AG08395 (cell line): ENCODE measurements at places on chromosomes 7 and 10.

DNA sequence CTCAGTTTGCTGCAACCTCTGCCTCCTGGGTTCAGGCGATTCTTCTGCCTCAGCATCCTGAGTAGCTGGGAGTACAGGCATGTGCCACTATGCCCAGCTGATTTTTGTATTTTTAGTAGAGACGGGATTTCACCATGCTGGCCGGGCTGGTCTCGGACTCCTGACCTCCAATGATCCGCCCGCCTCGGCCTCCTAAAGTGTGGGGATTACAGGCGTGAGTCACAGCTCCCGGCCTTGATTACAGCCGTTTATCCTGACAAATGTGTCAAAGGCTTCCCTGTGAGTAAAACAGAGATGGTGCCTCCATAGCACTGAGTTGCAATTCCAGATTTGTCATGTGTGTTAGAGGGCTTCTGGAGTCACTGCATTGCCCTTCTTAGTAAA is 273.7 kb downstream of the CCDC3 start:
- no peak for DNase-seq

DNA sequence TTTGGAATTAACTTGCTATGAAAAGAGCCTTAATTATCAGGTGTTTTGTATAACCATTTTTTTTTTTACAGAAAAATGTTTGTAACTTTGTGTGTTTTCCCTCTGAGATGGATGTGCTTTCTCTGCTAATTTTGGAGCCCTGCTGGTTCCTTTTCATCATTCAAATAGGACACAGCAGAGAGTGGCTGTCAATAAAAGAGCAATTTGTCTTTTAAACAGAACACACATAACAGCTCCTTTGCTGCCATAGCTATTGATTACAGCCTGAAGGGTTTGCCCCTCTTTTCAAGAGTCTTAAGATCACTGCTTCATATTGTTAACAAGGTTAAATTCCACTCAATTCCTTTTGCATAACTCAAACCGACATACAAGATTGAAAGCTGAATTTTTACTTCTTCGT is 187.2 kb upstream of the MBL2 start:
- DNase-seq: no peak

GRCh38 chr7:38190011-38190410 is 12.0 kb downstream of the STARD3NL start:
- no peak for DNase-seq

GRCh38 chr10:120473593-120473992 is 16.6 kb downstream of the PLPP4 start:
- no peak for DNase-seq

- DNase-seq: no peak
These were observed 282.1 kb downstream of the CCDC3 start for GRCh38 chr10:12719365-12719764.

- no peak for DNase-seq
These were observed 196.4 kb downstream of the GFRA1 start for GRCh38 chr10:116076621-116077020.
